Activated T-helper 17 cell treated with anti-CD3 and anti-CD28 coated beads, Interleukin-2, amount 50 U/mL, for 72 hours (primary cell): ENCODE measurements at places on chromosomes 12 and 14.

DNA sequence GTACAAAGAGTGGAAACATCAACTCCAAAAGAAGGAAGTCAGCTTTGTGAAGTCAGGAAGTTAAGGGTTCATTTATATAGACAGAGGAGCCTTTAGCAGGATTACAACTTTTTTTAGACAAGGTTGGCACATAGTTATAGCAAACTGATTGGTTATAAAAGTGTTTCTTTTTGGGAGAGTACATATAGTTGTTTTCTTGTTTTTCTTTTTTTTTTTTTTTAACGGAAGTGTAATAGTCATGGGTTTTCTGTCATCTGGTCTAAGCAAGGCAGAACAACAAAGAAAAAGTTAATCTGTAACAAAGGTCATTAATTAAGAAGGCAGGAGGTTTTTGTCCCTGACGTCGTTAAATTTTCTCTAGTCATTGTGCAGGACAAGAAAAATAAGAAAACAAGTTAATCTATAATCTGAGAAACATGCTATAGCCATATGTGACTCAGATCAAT, 13.0 kb upstream of the MFAP5 start:
- ATAC-seq: no peak

- no peak for ATAC-seq
These were observed 425.2 kb downstream of the GALC start for GRCh38 chr14:87567618-87568295.

DNA sequence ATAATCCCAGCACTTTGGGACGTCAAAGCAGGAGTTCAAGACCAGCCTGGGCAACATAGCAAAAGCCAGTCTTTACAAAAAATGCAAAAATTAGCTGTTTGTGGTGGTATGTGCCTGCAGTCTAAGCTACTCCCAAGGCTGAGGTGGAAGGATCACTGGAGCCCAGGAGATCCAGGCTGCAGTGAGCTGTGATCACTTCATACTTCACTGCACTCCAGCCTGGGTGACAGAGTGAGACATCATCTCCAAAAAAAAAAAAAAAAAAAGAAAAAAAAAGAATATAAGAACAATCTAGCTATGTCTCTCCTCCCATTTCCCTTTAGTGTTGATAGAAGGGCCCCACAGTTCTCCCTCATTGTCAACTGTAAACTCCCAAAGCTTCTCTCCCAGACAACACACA, 3.5 kb upstream of the BCAT1 start:
- no peak for ATAC-seq

GRCh38 chr14:93799989-93800921, 12.0 kb upstream of the PRIMA1 start:
- ATAC-seq: no peak

GRCh38 chr14:68981139-68981538, 2.0 kb upstream of the ACTN1 start:
- no peak for ATAC-seq

DNA sequence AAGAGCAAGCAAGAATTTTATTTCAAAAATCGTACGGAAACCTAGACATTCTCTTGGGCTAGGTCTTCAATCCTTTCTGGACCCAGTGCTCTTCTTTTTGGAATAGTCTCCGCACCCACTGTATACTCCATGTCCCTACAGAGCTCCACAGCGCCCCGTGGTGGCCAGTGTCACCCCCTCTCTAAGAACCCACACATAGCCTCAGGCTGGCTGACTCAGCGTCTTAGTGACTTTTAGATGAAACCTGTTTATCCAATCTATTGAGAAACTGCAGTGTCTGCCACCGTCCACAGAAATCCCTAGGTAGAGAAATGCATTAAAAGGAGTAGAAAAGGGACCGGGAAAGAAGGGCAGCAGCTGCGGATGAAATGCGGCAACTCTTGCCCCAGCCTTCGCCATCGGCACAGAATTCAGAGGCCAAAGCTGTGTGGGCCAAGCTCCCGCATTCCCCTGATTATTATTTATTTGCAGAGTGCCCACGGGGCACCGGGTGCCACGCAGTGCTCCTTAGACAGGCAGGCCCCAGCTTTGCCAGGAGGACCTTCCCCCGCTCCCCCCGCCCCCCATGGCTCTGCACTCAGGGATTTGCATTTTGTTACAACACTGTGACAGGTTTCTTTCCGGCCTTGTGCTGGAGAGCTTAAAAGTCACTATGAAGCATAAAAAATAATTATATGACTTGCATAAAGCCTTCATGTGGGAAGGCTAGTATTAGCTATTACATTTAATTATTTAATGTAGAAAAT, 170.1 kb upstream of the FKBP4 start:
- ATAC-seq: no peak

DNA sequence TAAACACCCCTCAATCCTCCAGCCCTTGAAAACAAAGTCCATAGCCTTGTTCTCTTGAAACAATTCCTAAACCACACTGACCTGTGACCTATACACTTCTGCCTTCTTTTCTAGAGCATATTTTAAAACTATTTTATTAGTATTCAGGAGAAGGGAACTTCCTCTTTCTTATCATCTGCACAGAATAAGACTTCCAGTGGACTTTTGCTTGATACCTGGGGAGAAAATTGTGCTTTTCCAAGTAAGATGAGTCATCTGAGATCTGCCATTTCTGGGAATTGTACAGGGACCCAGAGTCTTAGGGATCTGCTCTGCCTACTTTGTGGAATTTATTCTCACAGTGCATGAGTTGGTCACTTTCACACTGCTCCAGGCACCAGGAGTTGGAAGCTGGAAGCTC, 10.5 kb upstream of the WNT5B start:
- ATAC-seq: no peak

DNA sequence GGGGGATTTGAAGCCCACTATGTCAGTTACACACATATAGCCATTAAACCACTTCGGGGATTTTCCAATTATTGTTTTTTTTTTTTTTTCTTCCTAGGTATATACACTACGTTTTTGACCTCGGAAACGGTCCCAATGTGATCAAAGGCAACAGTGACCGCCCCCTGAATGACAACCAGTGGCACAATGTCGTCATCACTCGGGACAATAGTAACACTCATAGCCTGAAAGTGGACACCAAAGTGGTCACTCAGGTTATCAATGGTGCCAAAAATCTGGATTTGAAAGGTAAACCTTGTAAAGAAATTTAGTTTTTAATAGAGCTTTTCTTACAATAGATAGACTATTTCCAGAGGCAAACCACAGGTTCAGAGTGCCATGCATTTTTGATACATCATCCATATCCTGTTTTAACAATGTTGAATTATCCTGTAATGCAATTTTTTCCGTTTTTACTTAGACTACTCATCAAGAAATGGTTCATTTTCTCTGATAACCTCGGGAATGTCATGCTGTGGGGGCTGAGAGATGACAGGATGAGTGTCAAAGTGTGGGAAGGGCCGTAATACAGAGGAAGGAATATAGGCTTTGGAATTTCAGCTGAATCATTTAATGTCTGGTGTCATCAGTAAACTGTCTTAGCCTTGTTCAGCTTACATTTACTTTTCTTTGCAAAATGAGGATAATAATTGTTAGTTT, 797.1 kb downstream of the NRXN3 start:
- no peak for ATAC-seq

DNA sequence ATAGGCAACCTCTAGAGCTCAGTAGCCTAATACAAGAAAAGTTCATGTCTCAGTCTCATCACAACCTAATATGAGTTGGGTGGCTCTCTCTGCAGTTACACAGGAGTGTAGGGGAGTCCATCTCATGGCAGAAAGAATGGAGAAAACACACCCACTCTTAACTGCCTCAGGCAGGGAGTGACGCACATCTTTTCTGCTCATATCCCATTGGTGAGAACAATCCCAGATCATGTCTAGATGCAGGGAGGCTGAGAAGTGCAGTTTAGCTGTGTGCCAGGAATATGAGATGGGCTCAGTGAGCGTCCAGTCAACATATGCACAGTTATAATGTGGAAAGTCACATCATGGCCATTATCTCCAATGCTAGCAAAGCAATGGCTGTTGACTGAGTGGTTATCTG, 59.3 kb upstream of the KCNA5 start:
- ATAC-seq: no peak

- no peak for ATAC-seq
These were observed 272.4 kb downstream of the NELL2 start for GRCh38 chr12:44603701-44604100.

DNA sequence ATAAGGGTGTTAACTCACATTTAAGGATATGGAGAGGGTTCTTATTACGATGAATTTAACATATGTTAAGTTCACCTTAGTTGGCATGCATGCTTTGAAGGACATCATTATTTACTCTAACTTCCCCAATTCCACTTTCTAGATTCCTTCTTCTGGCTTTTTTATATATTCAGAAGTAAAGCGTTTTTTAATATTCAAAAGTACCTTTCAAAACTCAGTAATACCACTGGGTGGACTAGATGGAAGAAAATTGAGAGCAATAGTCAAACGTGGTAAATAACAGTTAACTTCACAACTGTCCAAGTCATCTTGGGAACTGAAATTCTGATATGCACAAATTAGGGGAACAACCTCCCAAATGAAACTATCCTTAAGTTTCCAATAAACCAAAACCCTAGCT, 9.1 kb downstream of the SINHCAF start:
- ATAC-seq: peak; percentile 49

DNA sequence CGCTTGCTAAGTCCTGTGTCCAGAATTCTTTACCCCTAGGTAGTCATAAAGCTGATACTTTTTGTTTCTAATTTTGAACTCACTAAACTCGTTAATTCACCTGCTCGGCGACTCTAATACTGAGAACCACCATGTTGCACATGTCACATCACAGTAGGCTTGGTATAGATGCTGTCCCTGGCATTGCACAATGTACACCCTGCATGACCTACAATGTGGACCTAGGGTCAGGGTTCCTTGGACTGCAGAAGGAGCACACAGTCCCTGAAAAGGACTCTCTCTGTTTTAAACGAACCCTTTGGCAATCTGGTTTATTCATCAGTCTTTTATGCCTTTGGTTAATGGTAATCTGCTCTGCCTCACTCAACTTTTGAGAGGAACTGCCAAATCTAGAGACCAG, 272.4 kb downstream of the FOXN3 start:
- no peak for ATAC-seq

- peak; percentile 99 for ATAC-seq
These were observed 52.3 kb upstream of the TMEM263 start for GRCh38 chr12:106903241-106903945.

- ATAC-seq: no peak
These were observed 74.7 kb downstream of the NIN start for GRCh38 chr14:50756300-50756699.

DNA sequence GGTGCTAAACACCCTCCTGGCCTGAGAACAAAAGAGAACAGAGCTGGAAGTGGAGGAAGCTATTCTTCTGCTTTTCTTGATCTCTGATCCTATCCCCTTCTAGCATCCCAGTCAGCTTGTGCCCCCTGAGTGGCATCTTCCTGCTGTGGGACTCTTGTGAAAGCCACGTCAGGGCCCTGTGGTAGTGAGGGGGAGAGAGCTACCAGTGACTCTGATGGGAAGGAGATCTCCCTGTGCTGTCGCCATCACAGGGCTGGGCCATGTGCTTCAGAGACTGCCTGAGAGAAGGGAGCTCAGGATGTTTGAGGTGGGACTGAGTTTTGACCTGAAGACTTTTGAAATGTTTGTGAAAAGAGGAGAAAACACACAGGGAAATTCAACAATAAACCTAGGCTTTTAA, 107.6 kb upstream of the FUT8 start:
- ATAC-seq: peak; percentile 22

GRCh38 chr12:124428792-124429281, 133.9 kb downstream of the RFLNA start:
- no peak for ATAC-seq

DNA sequence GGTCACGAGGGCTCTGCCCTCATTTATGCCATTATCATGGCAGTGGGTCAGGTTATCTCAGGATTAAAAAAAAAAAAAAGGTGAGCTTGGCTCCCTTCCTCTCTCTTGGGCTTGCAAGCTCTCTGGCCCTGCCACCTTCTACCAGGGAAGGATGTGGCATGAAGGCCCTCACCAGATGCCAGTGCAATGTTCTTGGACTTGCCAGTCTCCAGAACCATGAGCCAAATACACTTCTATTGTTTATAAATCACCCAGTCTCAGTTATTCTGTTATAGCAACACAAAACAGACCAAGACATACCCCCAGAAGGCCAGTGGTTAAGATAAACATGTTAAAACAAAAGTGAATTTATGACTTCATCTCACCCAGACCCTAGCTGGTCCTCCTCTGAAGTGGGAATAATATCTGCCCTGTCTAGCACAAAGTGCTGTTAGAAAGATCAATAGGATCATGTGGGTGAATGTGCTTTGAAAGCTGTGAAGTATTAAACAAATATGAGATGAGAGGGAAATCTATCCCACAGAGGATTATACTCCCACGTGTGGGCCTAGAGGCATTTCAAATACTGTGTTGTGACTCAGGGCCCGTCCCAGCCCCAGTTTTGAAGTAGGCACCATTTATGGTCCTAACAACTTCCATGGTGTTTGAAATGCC, 88.6 kb downstream of the NINJ2 start:
- ATAC-seq: peak; percentile 21

GRCh38 chr12:124211753-124212152, 83.1 kb upstream of the RFLNA start:
- no peak for ATAC-seq

DNA sequence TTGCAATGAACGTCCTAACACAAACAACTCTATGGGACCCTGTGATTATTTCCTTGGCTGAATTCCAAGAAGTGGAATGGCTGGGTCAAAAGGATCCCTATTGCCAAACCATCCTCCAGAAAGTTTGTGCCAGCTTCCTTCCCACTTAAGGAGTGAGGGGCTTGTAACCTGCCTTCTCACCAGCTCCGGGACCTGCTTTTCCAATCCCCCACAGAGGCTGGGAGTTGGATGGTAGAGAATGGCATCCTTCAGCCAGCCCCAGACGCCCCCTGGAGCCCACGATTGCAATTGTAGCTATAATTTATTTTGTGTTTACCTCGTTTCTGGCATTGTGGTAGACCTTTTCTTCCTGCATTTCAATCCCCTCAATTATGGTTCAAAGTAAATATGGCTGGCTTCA, 9.7 kb upstream of the ZDHHC22 start:
- no peak for ATAC-seq

DNA sequence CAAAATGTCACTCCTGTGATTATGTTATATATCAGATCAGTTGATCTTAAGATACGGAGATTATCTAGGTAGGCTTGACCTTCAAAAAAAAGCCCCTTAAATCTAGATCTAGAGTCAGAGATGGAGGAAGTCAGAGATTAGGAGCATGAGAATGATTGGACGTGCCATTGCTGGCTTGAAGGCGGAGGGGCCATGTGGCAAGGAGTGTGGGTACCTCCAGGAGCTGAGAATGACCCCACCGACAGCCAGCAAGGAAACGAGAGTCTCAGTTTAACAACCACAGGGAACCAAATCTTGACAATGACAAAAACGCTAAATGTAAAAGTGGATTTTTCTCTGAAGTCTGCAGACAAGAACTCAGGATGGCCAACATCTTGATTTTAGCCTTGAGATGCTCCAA, 32.5 kb upstream of the MANSC4 start:
- no peak for ATAC-seq

DNA sequence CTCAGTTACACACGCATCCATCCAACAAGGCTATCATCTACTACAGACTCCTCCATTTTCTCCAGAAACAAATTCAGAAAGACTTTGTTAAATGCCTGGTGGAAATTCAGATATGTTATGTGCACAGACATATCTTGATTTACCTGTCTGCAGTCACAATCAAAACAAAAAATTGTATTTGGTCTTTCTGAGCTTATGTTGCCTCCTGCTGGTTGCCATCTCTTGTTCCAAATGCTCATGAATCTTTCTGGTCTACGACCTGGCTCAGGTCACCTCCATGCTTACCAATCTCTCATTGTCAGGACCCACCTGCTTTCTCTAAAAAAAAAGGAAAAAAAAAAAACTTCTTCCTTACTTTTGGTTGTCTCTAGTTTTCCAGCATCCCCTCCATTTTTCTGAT, 169.2 kb upstream of the PLXNC1 start:
- ATAC-seq: no peak
